ENCODE measurements at places on chromosomes 7 and 10.

GRCh38 chr7:32583791-32584190, 88.5 kb downstream of the AVL9 start:
- no peak for DNase-seq

DNA sequence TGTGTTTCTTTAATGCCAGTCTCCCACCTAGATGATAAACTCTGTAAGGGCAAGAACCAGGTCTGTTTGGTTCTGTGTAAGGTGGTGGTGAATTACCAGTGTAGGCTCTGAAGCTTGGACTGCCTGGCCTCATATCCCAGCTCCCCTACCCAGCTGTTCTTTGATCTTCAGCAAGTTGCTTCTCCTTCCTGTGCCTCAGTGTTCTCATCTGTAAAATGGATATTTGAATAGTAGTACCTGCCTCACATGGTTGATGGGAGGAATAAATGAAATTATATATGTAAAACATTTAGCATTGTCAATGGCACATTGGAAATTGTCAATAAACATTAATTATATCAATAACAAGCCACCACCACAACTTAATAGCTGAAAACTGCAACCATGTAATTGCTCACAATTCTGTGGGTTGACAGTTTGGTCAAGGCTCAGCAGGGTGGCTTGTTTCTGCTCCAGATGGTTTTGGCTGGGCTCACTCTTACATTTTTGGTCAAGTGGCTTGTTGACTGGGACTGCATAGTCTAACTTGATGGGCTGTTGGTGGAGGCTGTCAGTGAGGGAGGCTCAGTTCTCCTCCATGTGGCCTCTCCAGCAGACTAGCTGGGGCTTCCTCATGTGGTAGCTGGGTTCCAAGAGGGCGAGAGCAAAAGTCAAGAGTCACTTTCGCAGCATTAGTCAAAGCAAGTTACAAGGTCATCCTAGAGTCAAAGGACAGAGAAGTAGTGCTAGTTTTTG, 84.5 kb upstream of the DUSP5 start:
- DNase-seq, result no peak

- no peak for DNase-seq
Measured at GRCh38 chr7:81960026-81960425, 190.2 kb upstream of the HGF start.

GRCh38 chr7:22781230-22781711, 41.4 kb downstream of the TOMM7 start:
- DNase-seq, result no peak

GRCh38 chr10:96585736-96586418, 935 bp downstream of the TM9SF3 start:
- DNase-seq, result peak; percentile 19

DNA sequence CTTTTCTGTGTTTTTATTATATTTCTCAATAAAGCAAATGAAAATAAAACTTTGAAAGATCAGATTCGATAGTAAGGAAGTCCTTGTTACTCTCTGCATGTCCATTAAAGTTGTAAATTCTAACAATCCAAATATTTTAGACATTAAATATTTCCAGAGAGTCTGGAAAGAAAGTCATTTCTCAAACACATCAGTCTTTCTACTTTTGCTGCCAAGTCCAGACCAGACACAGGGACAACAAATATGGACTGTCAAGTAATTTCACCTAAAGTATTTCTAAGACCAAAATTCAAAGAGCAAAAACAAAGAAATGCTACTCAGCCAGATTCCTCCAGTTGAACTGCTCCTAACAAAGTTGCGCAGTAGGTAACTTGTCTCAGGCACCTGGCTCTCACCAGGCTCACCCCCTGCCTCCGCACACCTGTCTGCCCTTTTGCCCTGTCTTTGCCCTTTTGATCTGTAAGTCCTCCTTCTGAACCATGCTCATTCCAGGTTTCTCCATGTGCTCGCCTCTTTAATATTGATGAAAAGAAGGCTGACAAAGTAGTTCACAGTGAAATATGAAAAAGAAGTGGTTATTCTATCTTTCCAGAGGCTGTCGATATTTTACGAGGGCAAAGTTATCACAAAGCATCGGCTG, 300.5 kb downstream of the C7orf25 start:
- no peak for DNase-seq

All from lung (tissue), 17 donors.